HS-27A (cell line): ENCODE measurements at places on chromosomes 7 and 10.

- no peak for DNase-seq
Observed at GRCh38 chr10:486666-487322, 202.7 kb downstream of the DIP2C start.

GRCh38 chr10:133131053-133131452 is 29.0 kb upstream of the KNDC1 start:
- DNase-seq = no peak

- no peak for DNase-seq
Observed at GRCh38 chr10:59587083-59587755, 122.4 kb downstream of the SLC16A9 start.

- no peak for DNase-seq
Observed at GRCh38 chr10:52965938-52966401, 193.4 kb upstream of the MBL2 start.

GRCh38 chr7:40622941-40623501 is 488.2 kb downstream of the SUGCT start:
- DNase-seq = no peak

GRCh38 chr10:30709229-30709628 is 79.7 kb upstream of the LYZL2 start:
- DNase-seq = no peak
